ENCODE measurements at places on chromosomes 13 and 19. TPM values are rescaled to one million over a fixed set of nuclear protein-coding genes. Genes with fewer than 3 reads are reported as not detected.
A peak's percentile ranks its signal among the peaks of the same experiment; 100 is the strongest.

- no peak for DNase-seq
Observed at GRCh38 chr19:16791942-16792341, 37.3 kb upstream of the SIN3B start.

DNA sequence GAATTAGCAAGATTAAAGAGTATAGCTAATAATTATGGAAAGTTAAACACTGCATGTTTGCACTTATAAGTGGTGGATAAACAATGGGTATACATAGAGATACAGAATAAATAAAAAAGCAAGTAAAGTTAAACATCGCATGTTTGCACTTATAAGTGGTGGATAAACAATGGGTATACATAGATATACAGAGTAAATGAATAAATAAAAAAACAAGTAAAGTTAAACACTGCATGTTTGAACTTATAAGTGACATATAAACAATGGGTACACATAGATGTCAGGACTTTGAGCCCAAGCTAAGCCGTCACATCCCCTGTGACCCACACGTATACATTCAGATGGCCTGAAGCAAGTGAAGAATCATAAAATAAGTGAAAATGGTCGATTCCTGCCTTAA is 1533.3 kb upstream of the SPRY2 start:
- DNase-seq, result no peak

- no peak for DNase-seq
Observed at GRCh38 chr19:47826800-47827199, 5.1 kb downstream of the CRX start.

DNA sequence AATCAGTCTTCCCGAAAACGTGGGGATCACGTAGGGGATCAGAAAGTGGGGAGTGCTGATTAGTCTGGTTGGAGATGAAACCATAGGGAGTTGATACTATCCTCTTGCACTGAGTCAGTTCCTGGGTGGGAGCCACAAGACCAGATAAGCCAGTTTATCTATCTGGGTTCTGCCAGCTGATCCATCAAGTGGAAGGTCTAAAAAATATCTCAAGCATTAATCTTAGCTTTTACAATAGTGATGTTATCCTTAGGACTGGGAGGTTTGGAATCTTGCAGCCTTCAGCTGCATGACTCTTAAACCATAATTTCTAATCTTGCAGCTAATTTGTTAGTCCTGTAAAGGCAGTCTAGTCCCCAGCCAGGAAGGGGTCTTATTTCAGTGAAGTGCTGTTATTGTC is 2474.2 kb downstream of the PCDH9 start:
- DNase-seq, result no peak

DNA sequence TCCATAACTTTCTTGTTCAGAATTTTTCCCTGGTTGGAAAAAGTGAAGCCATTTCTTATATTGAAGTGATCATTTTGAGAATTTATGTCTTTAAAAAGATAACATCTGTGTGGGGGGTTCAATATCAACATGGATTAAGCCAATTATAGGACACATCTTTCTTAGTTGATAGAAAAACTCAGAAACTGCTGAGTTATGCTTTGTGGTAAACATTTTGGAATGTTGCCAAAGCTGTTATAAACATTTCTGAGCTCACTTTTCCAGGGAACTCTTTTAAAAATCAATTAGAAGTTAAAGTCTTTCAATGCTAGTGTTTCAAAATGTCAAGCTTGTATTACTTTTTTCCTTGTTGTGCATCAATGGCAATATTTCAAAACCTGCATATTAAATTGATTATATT is 248.8 kb downstream of the DACH1 start:
- peak; percentile 30 for DNase-seq

Gene FGF22
- total RNA-seq, result not detected

Gene IL27RA
- 3.1 TPM for total RNA-seq

Measured in dermis microvascular lymphatic vessel endothelial cell (primary cell).